CD4-positive, alpha-beta T cell treated with Interleukin-12 subunit alpha and Interleukin-12 subunit beta, for 1 hour (primary cell): ENCODE measurements at places on chromosomes 4 and X.
A peak's percentile ranks its signal among the peaks of the same experiment; 100 is the strongest.

GRCh38 chr4:15649914-15650545 is 5.1 kb downstream of the FBXL5 start:
- peak; percentile 82 for DNase-seq

DNA sequence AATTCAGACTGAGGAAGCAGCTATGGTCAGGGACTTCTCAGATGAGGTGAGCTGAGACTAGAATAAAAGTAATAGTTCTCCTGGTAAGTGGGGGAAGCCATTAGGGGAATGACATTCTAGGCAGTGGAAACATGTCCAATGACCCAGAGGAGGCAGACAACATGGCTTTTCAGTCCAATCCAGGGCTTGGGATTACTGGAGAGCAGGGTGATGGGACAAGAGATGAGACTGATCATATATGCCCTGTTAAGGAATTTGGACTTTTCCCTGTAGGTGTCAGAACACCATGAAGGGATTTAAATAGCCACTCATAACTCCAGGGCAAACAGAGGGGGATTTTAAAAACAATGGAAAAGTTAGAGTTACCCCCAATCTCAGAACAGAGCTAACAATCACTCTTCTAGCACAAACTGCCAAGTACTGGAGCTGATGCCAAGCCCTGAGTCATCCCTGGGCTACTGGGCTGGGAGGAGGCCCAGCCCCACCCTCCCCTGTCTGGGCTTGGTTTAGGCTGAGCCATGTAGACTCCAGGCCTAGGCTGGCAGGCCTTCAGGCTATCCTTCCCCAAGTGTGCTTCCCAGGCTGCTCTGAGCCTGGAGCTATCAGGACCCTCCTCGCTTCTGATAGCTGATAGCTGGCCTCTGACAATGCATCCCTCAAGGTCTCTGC is 22.7 kb upstream of the MSN start:
- DNase-seq = no peak

GRCh38 chrX:139909712-139910111 is 23.1 kb downstream of the ATP11C start:
- DNase-seq = no peak

GRCh38 chrX:10399043-10399741 is 221.2 kb downstream of the MID1 start:
- DNase-seq = no peak

DNA sequence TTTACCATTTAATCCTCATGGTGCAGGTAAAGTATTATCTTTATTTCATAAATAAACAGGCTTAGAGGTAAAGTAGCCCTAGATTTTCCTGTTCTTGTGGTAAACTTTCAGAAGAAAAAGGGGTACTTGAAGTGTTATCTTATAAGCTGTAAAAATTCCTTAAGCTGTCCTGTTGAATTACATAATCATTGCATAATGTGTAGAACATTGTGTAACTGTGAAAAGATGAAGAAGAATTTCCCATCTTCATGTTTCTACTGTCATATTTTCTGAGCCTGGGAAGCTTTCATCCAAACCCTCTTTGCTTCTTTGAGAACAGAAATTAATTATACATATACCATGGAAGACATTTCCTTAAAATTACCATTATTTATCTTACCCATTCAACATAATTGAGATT is 90.5 kb downstream of the ELOVL6 start:
- no peak for DNase-seq

DNA sequence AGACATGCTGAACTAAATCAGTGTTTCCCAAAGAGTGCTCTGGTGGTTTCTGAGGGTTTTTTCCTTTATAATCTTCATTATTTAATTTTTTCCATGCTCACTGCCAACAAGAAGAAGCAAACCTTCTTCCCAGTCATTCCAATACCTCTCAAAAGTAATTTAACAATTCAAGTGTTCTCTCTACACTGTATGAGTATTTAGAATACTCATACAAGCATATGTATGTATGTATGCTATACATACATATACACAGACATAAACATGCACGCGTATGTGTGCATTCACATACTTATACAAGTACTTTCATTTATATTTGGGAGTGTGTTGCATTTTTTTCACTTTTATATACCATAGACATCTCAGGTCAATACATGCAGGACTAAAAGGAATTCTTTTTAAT is 54.3 kb upstream of the TXK start:
- DNase-seq = no peak

GRCh38 chr4:120821977-120822376 is 100.5 kb downstream of the PRDM5 start:
- DNase-seq = no peak

DNA sequence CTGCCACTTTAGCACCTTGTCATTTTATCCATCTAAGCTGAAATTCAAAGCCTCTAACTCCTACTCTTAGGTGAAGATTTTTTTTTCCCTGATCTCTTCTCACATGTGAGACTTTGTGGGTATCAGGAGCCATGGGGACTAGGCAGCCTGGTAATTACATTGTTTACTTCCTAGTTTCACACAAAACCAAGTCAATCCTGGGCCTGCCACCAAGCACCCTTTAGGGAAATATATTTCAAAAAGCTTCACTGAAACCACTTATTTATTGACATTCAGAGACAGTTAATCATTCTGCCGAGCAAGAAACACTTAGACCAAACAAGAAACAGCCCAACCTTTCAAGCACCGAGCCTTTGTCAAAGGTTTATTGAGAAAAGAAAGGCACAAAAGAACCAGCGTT is 200.0 kb downstream of the RELL1 start:
- DNase-seq = no peak

DNA sequence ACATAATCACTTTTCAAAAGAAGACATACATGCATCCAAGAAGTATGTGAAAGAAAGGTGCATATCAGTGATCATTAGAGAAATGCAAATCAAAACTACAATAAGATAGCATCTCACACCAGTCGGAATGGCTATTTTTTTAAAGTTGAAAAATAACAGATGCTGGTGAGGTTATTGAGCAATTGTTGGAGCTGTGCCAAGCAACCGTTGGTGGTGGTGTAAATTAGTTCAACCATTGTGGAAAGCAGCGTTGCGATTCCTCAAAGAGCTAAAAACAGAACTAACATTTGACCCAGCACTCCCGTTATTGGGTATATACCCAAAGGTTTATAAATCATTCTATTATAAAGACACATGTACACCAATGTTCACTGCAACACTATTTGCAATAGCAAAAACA is 14.2 kb downstream of the COX7B2 start:
- DNase-seq = no peak

- no peak for DNase-seq
Observed at GRCh38 chr4:16025268-16025667, 58.6 kb downstream of the PROM1 start.
